Activated naive CD4-positive, alpha-beta T cell (primary cell): ENCODE measurements at places on chromosomes 1 and 21.

DNA sequence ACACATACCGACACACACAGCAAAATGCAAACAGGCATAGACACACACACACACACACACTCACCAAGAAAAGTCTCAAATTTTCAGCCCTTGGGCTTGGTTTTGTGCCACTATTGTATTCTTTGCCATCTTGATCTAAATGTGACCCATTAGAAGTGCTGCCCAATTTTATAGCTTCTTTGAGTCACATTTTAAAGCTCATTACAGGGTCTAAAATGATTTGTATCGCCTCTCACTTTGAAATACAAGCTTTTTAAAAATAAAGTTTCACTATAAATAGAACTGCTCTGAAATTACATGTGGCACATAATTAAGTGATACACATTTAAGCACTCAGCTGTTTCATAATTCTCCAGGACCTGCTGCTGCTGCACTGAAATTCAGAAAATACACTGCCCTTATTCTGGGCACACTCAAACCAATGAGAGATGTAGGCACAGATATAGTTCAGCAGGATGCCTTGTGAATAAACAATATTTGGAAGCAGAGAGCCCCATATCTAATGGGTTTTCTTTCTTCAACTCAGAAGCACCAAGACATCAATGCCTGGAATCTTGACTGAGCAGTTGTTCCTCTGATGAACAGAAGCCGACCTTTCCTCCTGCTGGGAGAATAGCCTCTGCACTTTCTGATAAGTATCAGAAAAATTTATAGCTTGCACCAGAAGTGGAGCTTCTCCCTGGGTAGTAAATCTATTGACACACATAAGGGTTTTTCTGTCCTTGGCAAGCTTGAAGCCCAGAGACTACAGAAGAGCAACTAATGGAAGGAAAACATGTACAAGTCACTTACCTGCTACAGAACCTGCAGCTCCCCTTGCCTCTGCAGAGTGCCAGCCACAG is 37.0 kb upstream of the PLPPR4 start:
- no peak for DNase-seq

GRCh38 chr1:25622531-25622930 is 5.9 kb downstream of the MAN1C1 start:
- DNase-seq, result no peak

DNA sequence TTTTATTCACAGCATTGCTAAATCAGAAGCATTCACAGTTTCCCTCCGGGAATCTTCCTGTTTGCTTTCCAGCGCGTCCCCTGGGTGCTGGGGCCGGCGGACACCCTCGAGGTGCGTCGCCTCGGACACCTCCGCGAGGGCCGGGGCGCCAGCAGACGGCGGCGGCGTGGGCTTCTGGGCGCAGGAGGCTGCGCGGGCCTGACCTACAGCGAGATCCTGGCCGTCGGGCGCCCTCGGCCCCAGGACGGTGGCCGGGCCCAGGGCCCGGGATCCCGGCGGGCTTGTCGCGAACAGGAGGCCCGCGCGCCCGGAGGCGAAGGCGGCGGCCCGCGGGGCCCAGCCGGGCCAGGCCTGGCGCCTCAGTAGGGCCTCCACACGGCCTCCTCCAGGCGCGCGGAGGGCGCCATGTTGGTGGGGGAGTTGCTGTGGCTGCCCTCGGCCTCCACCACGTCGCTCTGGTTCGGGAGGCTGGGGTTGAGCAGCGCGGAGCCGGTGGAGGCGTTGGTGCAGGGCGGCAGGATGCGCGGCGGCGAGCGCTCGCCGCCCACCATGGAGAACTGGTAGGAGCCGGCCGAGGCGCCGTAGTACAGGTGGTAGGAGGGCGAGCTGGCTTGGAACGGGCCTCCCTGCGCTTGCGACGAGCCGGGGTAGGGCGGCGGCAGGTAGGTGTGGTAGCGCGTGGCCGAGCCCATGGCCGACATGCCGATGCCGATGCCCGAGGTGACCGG is 123.1 kb downstream of the CLIC6 start:
- no peak for DNase-seq

DNA sequence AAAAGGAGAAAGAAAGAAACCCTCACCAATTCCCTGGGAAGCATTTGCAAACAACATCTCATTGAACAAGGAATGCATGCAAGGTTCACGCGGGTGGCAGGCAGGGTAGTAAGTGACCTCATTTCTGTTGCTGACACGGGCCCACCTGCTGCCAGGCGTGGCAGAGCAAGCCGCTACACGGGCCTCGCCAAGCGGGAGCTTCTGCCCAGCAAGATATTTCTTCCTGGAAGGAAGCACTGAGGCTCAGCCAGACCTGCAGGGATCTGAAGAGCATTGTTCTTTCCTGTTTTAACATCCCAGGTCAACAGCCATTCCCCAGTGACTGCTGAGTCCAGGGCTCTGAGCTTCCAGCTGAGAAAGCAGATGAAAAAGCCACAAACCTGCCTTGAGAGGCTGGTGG is 91.9 kb upstream of the IGSF21 start:
- no peak for DNase-seq

- DNase-seq, result no peak
Observed at GRCh38 chr1:207516729-207517128, 20.8 kb downstream of the CR1 start.

GRCh38 chr1:90012300-90012699 is 17.4 kb downstream of the ZNF326 start:
- DNase-seq, result no peak

GRCh38 chr1:41498804-41499203 is 14.3 kb upstream of the EDN2 start:
- DNase-seq, result no peak

- DNase-seq, result no peak
Observed at GRCh38 chr1:44568128-44568900, 106.0 kb downstream of the TMEM53 start.

DNA sequence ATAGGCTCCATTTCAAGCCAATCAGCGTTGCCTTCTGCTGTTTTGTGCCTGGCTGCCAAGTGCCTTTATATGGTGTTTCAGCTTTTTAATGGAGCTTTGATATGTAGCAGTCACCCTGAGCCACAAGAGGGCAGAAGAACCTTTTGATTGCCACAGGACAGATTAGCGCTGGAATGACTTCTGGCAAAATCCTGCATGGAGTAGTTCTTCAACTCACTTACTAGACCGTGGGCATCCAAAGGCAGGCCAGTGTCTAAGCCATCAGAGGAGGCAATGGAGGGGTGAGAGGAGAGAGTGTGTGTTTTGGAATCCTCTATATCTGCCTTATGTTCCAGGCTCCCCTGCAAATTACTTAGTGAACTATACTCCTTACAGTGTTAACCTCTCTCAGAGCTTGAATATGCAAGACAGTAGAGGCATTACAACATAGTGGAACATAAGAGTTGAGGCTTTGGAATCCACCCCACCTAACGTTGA is 56.2 kb downstream of the ST3GAL3 start:
- peak; percentile 5 for DNase-seq

DNA sequence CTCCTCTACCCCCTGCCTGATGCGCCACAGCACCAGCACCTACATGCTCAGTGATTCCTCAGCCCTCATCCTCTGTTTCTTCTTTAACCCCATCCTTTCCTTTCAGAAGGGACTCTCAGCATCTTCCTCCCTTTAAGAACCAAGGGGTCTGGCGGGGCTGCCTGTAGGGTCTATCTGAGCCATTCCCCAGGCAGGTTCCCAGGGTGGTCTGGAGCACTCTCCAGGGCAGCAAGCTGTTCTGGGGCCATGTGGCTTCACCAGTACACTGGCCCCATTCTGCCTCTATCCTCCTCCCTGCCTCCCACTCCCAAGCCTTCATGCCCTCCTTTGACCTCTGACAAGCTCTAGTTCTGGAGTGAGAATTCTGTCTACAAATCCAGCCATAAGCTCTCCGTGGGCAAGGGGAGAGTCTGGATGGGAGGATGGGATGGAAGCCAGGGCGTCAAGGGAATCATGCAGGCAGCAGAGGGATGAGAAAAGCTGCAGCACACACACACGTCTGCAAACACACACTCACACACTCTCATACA is 10.4 kb downstream of the BATF3 start:
- DNase-seq, result no peak

DNA sequence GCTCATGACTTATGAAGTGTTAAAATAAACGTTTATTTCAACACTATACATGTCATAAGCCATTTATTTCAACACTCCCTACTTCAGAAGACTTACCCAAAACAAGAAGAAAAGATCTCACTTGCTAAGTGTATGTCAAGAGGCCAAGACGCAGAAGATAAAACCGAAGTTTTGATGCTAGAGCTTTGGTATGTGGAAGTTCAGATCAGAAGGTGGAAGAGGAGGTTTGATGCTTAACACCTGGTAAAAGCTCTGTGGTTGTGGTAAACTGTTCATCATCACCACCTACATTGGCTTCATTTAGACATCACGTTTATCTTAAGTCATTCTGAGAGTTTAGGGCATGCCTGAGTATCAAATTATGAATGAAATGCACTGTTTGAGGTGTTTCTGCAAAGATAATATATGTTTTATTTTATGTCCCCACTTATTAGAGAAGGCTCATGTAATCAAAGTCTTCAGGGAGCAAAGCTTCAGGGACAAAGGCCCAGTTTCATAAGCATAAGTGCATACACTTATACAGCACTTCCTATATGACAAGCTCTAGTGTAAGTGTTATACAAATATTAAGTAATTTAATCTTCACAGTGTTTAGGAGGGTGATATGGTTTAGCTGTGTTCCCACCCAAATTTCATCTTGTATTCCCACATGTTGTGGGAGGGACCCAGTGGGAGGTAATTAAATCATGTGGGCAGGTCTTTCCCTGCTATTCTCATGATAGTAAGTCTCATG is 533.3 kb downstream of the PTBP2 start:
- no peak for DNase-seq

- DNase-seq, result no peak
Observed at GRCh38 chr1:163346326-163346870, 24.6 kb downstream of the NUF2 start.
